ENCODE measurements at places on chromosomes 7 and 10.

- peak; percentile 26 for DNase-seq
These were observed 109.1 kb upstream of the TNRC18 start for GRCh38 chr7:5532536-5533335.

DNA sequence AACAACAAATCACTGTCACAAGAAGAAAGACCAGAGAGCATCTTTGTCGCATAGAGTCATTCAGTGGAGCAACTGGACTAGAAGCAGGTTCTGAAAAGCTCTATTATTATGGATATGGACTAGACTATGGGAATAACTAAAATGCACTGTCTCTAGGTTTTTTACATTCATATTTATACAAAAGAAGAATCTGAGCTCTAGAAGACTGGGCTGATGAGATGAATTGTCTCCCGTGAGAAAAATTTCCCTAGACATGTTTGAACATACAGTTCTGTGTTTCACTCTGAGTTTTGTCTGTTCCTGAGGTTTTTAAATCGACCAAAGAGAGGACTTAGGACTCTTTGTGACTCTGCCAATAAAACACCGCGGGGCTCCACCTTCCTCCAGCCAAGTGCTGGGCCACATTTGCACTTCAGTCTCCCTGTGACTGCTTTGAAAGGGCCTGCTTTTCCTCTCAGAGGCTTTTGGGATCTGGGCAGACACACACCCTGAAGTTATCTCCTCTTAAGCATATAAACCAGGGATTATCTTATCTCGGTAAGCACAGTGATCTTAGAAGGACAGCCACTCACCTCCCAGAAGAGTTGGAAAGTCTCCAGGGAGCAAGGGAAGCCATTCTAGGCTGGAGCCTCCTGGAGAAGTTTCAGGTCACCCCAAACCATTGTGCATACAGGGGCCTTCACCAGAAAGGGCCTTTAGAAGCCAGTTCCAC lies 101.0 kb upstream of the JCAD start:
- DNase-seq, result no peak

DNA sequence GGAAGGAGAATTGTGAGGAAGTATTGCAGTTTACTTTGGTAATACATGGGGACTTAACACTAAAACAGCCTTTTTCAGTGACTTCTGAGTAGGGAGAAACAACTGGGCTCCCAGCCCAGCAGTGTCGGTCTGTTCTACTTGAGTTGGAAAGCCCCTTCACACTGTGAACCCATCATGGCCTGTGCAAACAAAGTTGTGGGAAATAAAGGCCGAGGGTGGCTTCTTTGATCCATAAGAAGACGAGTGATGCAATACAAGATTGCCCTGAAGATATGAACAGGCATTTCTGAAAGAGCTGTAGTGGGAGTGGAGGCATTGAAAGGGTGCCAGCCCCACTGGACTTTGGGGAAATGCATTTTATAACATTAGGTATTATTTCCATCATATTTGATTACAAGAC lies 28.3 kb downstream of the C10orf120 start:
- DNase-seq, result no peak

DNA sequence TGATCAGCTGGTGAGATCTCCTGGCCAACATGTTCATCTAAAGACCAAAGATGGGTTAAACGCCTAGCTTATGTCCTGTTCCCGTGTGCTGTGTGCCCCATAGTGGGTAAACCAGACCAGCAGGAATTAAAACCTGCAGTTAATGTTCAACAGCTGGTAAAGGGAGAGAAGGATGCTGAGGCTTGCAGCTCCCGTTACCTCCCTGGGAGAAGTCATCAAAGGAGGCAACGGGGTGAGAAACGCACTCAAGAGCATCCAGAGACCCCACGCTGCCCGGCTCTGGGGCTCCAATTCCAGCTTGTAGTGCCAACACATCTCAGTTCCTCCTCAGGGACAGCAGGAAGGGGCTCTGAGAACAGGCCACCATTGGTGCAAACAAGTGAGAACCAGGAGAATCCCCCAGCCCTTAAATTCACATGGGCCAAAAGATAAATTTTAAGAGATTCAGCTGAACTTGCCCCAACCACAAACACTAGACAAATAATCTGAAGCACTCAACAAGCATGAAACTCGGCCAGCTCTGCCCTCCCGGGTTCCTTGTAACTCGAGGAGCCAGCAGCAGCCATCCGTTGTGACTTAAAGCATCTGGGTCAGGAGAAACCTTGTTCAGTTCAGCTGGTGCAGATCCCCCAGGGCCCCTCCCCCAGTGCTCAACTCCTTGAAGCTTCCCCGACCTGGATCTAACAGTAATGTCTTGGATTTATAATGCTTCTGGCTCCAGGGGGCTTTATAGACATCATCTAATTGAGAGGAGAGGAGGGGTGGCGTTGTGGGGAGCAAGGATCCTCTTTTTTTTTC lies 29.4 kb downstream of the FAM241B start:
- DNase-seq, result no peak

GRCh38 chr10:64033711-64034110 lies 512.5 kb downstream of the REEP3 start:
- DNase-seq, result no peak

GRCh38 chr7:1651031-1651446 lies 19.0 kb upstream of the ELFN1 start:
- no peak for DNase-seq

DNA sequence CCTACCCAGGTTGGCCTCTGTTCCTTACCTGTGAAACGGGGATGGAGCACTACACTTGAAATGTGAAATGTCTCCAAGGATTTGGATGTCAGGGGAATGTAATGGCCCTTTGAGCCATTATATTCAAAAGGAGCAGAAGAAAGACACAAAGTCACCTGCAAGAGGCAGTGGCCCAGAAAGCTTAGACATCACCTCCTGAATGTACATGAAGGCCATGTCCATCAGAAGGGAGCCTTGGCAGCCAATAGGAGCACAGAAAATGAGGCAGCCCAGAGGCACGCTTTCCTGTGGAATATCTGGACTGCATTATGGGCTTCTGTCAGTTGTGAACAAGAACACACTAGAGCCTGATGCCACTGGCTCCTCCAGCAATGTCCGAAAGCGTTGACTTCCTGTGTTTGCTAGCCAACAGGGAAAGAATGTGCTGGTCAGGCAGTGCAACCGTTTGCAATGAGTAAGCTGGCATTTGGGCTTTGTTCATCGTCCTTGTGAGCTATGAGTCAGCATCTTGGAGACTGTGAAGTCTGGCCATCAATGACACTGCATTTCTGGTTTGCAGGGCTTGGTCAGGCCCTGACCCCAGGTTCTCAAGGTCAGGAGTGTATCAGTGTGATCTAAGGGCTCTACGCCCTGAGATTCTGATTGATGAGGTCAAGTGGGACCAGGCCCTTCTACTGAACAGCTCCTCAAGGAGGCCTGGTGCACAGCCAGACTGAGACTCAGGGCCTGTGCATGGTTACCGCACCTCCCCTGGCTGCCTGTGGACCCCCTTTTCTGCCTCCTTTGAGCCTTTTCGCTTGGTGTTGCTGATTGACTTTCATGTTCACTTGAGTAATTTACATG lies 222.4 kb downstream of the RPS24 start:
- DNase-seq, result no peak

- no peak for DNase-seq
These were observed 900.3 kb downstream of the LRMDA start for GRCh38 chr10:76331742-76332141.

DNA sequence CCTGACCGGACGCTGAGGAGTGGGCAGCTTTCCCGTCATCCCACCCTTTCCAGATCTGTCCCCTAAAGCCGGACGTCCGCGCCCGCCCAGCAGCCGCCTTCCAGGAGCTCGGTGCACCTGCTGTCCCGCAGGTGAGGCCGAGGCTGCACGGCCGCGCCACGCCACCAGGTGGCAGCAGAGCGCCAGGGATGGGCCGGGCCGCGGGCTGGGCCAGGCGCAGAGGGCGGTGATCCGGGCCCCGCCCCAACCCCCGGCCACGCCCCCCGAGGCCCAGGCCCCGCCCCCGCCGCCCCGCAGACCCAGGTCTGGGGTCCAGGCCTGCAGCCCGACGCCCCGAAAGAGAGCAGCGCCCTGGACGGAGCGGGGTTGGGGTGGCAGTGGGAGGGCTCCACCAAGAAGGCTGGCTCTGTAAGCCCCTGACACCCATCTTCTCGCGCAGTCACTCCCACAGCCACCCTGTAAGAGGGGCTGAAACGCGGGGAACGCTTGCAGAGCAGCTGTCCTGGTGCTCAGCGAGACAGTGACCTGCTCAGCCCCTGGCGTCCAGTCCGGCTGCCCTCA lies 32.2 kb downstream of the FOXL3 start:
- peak; percentile 79 for DNase-seq

- no peak for DNase-seq
These were observed 2.0 kb upstream of the LRRC4 start for GRCh38 chr7:128033246-128033645.

- DNase-seq, result no peak
These were observed 951.5 kb upstream of the C7orf33 start for GRCh38 chr7:147639037-147639436.

DNA sequence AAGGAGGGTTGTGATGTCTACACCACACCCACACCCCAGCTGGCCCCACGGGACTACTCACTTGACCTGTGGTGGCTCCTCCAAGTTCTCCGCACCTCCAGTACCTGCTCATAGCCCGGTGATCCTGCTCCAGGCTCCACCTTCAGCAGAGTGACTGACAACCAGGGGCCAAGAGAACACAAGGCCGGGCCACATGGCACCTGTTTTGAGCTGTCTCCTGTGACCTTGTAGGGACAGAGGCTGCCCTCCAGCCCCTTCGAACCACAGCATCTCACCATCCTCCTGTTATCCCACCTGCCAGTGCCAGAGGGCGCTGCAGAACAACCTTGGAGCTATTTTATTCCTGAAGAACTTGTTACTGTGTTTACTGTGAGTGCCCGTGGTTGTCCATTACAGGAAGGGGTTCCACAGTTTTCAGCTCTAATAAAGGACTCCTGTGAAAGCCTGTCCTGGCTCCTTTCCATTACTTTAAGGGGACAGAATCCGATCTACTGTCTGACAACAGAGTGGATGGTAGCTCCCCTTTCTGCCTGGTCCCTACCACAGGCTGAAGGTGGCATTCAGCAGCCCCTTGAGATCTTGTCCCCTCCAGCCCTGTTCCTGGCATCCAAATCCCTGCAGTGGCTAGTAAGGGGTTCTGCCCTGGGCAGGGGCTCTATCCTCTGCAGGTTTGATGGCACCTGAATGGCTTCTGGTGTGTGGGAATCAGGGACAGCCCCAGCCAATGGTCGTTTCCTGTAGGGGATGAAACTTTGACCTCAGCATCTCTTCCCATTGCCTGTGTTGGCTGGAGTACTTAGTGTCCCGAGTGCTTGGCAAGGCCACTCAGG lies 50.8 kb downstream of the C10orf120 start:
- DNase-seq, result no peak

DNA sequence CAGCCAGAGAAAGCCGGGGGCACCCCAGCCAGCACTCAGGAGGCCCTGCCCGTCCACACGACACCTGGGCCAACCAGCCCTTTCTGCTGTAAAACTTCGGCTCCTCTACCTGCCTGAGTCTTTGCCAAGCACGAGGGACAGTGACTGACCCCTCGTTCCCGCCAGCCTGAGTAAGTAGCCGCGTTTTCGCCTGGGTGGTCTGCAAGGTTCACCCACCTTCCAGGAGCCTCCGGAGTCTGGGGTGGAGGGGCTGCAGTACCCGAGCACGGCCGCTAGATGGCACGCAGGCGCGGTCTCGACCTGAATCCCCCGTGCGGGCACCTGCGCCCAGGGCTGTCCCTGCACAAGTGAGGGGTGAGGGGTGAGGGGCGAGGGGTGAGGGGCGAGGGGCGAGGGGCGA lies 192.7 kb downstream of the PTPRN2 start:
- DNase-seq, result peak; percentile 15

DNA sequence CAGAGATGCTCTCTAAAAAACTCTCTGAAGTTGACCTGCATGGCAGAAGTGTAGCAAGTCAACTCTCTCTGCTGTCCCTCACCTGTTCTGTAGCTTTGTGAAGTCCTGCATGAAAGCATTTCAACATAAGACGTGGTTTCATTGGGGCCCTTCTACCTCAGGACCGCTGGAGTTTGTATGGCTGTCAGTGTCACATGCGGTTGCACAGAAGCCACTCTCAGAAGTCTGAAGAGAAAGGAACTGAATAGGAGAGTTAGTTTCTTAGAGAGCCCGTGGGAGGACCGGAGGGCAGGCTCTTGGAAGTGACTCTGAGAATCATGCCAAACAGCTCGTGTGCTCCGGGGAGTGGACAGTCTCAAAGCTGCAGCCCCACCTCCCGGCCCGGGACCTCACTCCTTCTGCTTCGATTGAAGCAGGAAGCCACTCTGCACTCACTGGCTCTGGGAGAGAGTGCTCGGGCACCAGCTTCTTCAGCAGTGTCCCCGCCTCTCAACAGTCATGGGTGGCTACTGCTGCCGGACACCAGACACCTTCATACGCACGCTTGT lies 486.7 kb downstream of the SDK1 start:
- DNase-seq, result no peak

DNA sequence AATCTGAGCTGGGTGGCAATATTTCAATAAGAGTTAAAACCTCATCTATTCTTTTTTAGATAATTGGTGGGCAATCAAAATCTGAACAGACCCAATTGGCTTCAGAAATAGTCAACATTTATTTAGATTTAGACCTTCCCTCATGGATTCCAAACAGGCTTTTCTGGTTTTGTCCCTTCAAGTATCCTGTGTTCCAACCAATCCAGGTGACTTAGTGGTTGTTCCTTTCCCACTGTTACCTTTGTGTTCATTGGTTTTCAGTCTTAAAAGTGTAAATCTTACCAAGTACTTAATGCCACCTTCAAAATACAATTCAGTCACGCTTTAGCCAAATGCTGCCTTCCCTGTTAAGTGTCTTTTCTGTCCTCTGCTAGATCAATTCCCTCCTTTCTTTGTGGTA lies 85.9 kb downstream of the AHR start:
- no peak for DNase-seq

- DNase-seq, result no peak
These were observed 22.9 kb downstream of the PARP12 start for GRCh38 chr7:140039896-140040295.

GRCh38 chr10:7701158-7701742 lies 1.9 kb upstream of the ITIH2 start:
- no peak for DNase-seq

- DNase-seq, result no peak
These were observed 91.8 kb downstream of the SH3PXD2A start for GRCh38 chr10:103763374-103764202.

DNA sequence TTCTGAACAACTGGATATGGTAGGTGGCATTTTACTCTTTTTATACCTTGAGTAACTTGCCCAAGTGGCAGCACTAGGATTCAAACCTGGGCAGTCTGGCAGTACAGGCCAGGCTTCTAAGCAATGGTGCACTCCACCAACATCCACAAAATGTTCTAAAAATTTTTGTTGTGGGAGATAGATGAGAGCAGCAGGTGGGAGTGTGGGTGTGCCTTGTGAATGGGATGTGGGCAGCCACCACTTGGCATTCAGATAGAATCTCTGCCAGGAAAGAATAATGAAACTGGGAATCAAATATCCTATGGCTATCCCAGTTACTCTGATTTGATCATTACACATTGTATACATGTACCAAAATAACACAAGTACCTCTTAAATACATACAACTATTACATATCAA lies 810.7 kb downstream of the MAGI2 start:
- DNase-seq, result no peak

DNA sequence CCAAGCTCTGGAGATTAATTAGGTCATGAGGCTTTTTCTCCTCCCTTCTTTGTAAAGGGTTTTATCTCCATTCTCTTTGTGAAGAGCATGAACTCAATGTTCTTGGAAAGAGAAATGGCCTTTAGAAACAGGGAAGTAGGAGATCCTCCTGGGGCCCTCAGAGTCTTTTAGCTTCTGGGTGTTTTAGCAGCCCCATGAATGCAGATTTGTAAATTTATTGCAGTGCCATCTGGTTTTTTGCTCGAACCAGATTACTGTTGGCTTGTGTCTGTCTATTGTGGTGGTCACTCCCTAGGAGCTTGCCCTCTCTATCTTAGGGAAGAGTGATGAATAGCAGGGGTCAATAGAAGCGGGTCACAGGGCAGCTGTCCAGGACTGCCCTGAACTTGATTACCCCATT lies 110.6 kb downstream of the BTRC start:
- DNase-seq, result no peak

Data from T-helper 17 cell (primary cell).